Stimulated activated CD4-positive, alpha-beta T cell treated with anti-CD3 and anti-CD28 coated beads, Interleukin-1b, Interleukin-23, amount 100 ng/mL, for 1 hour (primary cell): ENCODE measurements at places on chromosomes 12 and 14.

DNA sequence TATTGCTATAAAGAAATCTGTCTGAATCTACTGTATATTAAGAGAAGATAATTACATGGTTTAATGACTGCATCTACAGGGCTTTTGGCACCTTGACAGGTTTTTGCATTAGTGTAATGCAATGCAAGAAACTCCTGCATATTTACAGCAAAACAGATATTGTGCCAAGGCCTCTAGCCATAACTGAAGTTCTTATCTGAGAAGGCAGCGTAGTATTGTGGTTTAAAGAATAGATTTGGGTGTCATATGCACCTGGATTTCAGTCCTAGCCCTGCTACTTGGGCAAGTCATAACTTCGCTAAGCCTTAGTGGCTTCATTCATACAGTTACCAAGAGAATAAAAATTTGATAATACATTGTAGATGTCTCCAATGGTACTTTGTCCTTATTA, 350.1 kb downstream of the CCDC91 start:
- DNase-seq = no peak

GRCh38 chr14:74221741-74222140, 17.5 kb upstream of the VSX2 start:
- no peak for DNase-seq

DNA sequence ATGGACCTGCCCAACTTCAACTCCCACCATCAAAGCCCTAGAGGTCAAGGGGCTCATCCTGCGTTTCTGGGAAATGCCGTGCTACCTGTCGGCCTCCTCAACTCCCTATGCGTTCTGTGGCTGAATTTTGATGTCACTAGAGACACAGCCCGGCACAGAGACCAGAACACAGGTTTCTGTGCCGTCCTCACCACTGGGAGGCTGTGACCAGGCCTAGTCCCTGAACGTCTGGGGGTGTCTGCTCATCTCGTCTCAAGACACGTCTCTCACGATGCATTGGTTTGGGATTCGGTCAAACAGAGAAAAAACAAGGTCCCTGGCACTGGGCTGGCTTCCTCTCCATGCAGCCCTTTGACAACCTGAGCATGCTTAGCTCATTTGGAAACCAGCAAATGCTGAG, 33.5 kb downstream of the SLC15A4 start:
- no peak for DNase-seq

DNA sequence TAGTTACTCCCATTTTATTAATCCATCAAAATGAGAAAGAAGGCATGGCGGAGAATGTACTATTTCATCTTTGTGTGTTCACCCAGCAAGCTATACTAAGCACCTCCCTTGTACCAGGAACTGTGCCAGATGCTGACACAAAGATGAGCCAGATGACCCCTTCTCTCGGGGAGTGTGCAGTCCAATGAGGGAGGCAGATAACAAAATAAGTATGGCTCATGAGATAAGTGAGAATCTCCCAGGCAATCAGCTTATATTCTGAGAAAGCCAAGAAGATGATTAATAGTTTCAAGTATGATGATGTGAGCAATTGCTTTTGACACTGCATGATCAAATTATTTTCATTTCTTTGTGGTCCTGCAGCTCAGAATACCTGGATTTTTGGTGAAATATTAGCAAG, 1.3 kb upstream of the TMEM233 start:
- DNase-seq = no peak

GRCh38 chr12:47020211-47020821, 59.1 kb upstream of the PCED1B start:
- DNase-seq = no peak

GRCh38 chr12:116502989-116503496, 56.1 kb upstream of the MAP1LC3B2 start:
- no peak for DNase-seq

DNA sequence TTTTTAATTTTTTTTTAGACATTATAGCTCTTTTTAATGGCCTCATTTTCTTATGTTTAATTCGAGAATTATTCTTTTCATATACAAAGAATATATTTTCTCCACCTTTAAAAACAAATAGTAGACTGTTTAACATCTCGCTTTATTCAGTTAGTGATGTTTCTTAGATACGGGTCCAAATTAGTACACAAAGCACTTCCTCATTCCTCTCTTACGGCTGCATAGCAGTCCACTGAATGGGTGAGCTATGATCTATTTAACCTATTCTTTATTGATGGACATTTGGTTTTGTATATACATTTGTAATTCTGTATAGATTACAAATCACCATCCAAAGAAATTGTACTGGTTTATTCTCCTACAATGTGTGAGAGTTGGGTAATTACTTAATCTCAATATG, 8.3 kb upstream of the GPR162 start:
- DNase-seq = no peak

GRCh38 chr12:40727774-40728483, 35.7 kb downstream of the CNTN1 start:
- DNase-seq = no peak

GRCh38 chr12:92369056-92369455, 223.4 kb upstream of the BTG1 start:
- no peak for DNase-seq

DNA sequence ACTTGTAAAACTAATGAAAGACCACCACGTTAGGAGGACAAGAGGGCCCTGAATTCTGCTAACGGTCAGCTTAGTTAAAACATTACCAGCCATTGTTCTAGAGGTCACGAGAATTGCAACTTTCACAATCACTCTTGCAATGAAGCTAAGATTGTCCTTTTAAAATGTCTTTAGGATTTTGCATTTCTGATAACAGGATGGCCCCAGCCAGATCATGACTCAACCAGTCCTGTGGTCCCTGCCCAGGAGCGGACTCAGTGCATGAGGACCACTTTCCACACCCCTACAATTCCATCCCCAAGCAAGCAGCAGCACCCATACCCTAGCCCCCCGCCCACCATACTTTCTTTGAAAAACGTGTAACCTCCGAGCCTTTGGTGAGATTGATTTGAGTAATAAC, 28.7 kb downstream of the HSP90AA1 start:
- no peak for DNase-seq

GRCh38 chr12:130793554-130793849, 45.5 kb downstream of the STX2 start:
- DNase-seq = no peak

GRCh38 chr14:21768116-21768874, 94.7 kb upstream of the OR4E1 start:
- no peak for DNase-seq

- no peak for DNase-seq
These were observed 36.5 kb upstream of the IFNG-AS1 start for GRCh38 chr12:67952787-67953186.

DNA sequence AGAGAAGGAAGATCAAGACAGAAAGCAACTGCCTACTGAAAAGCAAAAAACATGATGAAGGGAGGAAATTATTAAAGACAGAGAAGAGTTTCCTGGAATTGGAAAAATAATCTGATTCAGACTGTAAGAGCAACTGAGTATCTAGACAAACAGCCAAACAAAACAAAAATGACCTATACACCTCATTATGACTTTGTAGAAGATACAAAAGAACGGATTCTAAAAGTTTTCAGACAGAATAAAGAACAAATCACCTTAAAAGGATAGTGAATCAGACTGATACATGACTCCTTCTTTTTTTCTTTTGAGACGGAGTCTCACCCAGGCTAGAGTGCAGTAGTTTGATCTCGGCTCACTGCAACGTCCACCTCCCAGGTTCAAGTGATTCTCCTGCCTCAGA, 10.4 kb downstream of the OSBPL8 start:
- no peak for DNase-seq

DNA sequence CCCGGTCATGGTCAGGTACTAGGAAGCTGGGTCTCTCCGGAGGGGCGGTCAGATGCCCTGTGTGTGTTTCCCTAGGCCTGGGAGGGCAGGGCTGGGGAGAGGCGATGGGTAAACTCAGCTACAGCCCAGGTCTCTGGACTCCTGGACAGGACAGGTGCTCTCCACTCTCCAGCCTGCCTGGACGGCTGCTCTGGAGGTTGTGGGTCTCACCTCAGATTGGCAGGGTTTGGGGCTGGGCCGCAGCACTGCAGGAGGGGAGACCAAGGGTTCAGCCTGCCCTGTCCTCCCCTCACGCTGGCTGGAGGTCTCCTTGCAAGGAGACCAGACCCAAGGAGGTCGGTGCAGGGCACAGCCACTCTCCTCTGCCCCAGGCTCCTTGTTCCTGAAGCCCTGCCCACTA, 7.8 kb downstream of the KRT80 start:
- DNase-seq = no peak

DNA sequence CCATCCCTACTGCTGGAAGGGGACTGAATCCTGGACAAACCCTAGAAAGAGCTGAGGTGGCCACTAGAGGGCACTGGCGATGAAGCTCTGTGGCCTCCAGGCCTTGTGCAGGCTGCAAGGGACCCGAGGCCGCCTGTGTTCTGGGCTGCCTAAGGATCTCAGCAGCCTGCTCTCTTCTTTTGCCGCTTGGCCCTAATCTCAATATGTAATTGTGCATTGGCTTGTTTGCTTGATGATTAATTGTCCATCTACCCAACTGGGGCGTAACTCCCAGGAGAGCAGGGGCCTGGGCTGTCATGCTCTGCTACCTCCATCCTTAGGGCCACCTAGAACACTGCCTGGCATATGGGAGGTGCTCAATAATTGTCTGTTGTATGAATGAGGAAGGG, 73.8 kb downstream of the SYNE3 start:
- peak; percentile 62 for DNase-seq

GRCh38 chr12:8916154-8916553, 1.8 kb downstream of the PHC1 start:
- no peak for DNase-seq

GRCh38 chr12:28909291-28909690, 239.8 kb upstream of the FAR2 start:
- no peak for DNase-seq

DNA sequence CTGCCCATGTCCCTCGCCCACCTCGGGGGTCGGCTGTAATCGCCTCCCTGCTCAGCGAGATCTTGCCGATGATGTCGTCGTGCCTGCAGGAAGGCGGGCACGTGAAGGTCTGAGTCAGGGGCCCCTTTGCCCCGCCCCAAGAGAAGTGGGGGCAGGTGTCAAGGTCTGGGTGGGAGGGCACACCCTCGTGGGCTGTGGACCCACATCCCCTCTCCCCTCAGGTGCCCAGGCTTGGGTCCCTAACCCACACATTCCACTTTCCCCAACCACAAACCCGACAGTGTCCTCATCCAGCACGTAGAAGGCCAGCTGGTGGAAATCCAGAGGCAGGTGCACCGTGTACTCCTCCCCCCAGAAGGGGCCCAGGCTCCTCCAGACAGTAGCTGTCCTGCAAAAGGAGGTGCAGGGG, 7.8 kb downstream of the RASAL1 start:
- DNase-seq = no peak

DNA sequence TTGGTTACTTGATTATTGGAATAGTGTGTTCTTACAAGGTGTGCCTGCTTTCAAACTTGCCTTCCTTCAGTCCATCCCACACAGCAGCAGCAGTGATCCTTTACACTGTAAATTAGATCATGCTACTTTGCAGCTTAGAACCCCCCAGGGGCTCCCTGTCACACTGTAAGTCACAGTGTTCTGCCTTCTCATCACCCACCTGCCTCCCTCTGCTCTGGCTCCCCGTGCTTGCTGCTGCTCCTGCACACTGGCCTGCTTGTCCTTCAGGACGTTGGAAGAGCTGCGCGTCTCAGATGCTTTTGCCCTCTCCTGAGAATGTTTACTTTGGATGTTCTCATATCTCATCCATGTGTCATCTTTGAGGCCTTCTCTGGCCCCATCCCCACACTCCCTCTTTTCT, 27.3 kb downstream of the ZC3H14 start:
- no peak for DNase-seq

DNA sequence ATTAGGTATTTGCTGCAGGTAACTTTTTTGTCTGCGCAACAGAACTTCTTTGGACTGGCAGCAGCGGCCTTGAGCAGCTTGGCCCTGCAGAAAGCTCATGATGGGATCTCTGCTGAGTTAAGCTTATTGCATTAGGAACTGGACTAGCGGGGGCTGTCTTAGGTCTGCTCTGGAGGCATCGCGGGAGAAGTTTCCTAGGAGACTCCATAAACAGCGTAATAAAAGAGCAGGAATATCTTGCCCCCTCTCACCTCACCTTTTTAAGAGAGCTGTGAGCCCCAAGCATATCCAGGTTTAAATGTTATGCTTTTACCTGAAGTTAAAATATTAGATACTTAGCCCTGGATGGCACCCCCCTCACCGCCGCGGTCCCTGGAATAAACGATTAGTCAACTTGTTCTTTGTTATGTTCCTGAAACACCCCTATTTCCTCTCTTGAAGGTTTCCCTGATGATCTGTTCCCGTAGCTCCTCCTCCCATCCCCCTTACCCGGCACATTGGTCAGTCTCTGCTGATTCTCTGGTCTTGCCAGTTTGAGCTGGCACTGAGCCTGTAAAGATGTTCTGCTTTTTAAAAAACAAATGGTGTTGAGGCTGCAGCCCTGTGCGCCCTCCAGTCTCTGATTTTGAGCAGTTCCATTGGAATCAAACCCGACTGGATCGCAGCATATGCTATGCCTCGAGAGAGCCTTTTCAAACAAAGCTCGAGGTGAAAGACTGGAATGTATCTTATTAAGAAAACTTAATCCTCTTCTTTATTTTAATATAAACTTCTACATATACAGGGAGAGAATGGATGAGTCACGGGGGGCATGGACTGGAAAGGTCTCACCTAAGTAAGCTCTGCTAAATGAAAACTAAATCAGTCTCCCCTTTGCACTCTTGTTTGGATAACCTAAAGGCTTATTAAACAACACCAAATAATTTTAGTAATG, 1.9 kb downstream of the MLXIP start:
- DNase-seq = no peak

GRCh38 chr12:2855546-2855945, 1.3 kb downstream of the TEX52 start:
- DNase-seq = no peak

- no peak for DNase-seq
These were observed 1.2 kb downstream of the ATP6V0A2 start for GRCh38 chr12:123713398-123713797.

DNA sequence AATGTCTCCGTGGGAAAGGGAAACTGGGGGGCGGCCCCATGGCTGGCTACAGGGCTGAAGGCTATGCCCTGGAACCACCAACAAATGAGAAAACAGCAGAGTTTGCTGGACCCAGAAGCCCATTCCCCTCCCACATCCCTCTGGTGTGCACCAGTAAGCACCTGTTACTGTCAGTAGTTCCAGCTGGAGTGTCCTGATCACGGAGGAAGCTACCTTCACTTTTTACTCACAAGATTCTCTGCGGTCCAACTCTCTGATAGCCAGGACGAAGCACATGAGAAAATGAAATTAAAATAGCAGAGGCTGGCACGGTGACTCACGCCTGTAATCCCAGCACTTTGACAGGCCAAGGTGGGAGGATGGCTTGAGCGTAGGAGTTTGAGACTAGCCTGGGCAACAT, 22.7 kb upstream of the MEG3 start:
- no peak for DNase-seq

DNA sequence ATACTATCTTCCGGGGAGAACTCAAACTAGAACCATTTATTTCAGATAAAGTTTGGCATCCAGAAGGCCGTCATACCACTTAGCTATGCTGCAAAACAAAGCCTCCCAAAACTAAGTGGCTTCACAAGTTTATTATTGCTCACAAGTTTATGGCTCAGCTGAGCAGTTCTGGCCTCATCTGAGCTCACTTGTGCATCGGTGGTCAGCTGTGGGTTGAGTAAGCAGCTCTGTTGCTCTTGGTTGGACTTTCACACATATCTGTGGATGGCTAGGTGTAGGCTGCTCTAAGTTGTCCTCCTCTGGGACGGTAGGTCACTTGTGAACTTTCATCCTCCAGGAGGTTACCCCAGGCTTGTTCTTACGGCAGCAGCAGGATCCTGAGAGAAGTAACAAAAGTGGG, 162.7 kb downstream of the BTG1 start:
- no peak for DNase-seq
